Activated naive CD4-positive, alpha-beta T cell (primary cell): ENCODE measurements at places on chromosomes 1 and 21.

DNA sequence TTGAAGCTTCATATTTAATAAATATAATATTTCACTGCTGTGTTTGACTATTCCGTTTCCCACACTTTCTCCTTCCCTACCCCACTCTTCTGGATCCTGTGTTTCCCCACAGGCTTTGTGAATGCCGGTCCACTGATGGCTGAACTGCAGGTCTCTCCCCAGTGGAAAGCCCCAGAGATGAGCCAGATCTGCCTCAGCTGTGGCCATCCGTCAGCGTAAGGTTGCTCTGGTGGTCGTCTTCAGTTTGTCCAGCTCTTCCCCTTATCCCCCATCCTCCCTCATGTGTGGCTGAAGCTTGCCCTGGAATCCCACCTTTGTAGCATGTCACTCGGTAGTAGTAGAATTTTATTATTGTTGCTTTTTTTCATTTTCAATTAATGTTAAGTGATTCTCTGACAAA, 11.4 kb downstream of the SMAP2 start:
- DNase-seq = no peak

DNA sequence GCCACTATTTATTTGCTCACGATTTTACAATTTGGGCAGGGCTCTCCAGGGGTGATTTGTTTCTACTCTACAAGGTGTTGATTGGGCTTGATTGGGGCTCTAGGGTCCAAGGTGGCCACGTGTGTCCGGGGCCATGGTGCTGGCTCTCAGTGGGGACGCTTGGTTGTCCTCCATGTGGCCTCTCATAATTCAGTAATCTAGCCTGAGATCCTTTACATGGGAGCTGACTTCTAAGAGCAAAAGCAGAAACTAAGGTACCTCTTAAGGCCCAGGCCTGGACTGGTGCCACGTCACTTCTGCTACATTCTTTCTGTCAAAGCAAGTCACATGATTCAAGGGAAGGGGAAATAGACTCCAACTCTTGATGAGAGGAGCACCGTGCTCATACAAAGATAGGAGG, 8.1 kb upstream of the PSRC1 start:
- no peak for DNase-seq

DNA sequence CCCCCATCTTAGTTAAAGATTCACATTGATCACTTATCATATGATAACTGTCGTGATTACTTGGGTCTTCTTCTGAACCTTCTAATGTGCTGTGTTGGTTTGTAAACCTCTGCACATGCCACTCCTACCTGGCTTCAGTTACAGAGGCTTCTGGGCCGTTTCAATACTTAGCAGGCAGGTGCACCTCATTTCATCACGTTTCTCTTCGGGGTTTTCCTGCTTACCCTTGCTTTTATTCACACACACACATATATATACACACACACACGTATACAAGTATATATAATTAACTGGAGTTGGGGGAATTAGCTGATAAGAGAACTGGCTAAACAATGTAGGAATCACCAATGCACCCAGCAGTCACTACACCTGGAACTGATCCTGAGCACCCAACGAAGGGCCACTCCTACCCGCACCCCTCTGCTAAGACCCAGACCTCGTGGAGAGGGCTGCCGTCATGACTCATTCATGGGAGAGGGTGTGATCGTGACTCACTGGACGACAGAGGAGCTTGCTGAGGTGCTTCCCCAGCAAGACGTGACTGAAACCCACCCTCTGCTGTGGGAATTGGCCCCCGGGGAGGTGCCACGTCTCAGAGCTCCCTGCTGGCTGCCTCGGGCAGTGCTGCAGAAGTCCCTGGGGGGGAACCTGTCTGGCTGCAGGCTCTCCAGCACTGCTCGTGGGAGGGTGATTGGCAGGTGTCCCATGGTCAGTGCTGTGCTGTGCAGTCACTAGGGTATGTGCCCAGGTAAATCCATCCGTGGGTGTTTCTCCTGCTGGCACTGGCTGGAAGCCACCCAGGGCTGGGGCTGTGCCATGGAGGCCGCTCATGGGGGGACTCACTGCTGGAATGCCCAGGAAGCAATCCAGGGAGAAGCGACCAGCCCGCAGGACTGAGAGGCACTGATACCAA, 166.6 kb downstream of the DYRK1A start:
- DNase-seq = no peak

DNA sequence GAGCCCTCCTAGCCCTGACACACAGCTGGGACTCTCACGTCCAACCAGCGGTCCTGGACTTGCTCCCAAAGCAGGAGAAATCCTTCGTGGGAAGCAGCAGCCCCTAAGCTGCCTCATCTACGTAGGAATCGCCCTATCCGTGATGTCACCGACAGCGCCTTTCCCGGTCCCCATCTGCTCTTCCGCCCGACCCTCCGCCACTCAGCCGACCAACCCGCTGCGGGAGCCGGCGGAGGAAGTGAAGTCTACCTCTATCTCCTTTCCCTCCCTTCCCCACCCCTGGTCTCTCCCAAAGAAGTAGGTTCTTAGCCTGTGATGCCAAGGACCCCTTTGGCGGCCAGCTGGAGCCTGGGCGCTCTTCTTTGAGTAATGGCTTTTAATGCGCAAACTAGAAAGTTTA, 272.1 kb downstream of the FAM72C start:
- no peak for DNase-seq

DNA sequence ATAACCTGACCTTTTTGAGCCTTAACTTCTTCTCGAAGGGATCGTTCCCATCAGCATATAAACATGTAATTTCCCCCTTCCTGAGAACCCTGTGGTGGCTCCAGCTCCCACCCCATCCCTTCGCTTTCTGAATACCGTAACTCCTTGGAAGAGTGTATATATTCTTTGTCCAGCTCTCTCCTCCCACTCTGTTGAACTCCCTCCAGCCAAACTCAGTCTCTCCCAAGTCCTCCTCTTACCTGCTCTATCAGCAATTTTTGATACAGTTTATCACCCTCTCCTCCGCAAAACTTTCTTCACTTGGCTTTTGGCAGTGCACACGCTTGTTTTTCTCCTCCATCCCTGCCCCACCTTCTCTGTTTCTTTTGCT, 109.9 kb upstream of the SLC25A33 start:
- DNase-seq = no peak

- no peak for DNase-seq
Observed at GRCh38 chr1:156999596-157000320, 45.8 kb downstream of the ARHGEF11 start.

- DNase-seq = peak; percentile 68
Observed at GRCh38 chr1:101112051-101112780, 86.6 kb upstream of the DPH5 start.

DNA sequence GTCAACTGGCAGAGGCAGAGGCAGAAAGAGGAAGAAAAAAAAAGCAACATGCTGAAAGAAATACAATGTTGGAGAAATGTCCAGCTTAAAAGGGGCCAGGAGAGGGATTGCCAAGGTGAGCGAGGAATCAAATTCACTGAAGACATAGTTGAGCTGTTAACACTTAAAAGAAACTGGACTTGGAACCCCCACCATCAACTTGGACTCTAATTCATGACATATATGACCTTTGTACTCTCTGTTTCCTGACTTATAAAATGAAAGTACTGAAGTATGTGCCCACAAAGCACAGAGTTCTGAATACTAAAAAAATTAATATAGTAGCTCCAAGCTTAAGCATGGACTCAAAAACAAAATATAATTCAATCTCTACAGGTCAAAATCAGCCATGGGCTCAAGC, 16.1 kb downstream of the PRR9 start:
- DNase-seq = no peak

GRCh38 chr1:22320587-22321344, 130.9 kb upstream of the ZBTB40 start:
- DNase-seq = no peak

DNA sequence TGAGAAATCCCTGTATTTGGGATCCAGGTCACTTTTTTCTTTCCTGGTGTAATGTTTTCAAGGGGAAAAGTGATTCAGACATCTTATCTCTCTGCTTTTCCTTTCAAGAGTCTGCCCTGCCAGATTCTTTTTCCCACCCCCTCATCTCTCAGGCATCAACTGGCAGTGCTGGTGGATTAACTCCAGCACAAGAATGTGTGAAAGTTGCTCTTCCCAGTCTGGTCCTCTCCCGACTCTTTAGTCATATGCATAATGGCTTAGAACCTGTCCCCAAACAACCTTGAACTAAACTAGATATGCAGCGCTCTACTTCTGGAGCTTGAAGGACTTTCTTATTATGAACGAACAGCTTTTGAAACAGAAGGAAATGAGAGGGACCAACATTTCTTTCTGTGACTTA, 88.5 kb downstream of the SLC44A5 start:
- DNase-seq = no peak

- peak; percentile 45 for DNase-seq
Observed at GRCh38 chr21:33325222-33326067, 675 bp downstream of the IFNAR1 start.

GRCh38 chr1:2617971-2618470, 14.8 kb downstream of the MMEL1 start:
- DNase-seq = no peak

DNA sequence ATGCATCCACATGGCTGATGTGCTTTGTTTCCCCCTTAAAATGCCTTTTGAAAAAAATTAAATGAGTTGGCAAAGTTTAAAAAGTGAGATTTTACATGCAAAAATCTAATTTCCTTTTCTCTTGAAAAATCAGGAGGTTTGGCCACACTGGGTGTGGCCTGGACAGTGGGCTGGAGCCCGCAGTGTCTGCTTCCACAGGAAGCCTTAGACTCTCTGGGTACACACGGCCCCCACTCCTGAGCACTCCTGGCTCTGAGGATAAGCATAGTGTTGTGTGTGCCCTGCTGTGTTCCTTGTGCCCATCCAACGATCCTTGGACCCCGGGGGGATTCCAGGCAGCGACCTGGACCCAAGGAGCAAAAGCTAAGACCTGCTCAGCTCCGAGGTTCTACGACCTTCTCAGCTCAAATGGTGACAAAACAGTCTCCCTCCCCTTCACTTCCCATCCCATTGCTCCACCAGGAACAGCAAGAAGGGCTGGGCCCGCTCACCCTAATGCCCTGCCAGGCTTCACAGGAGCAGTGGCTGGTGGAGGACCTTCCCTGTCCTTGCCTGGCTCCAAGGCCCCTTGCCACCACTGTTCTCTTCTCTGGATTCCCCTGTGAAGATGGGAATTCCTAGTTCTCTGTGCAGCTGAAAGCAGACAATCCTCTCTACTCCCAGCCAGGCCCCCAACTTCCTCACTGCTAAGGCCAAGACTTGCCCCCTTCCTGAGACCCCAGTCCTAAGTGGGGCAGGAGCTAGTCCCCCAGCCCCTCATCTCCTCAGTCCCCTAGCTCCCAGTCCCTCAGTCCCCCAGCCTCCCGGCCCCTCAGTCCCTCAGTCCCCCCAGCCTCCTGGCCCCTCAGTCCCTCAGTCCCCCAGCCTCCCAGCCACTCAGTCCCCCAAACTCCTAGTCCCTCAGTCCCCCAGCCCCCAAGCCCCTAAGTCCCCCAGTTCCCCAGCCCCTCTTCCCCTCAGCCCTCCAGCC, 395.8 kb downstream of the PTPRU start:
- no peak for DNase-seq

GRCh38 chr1:67053535-67053784, 488 bp downstream of the SLC35D1 start:
- DNase-seq = no peak

DNA sequence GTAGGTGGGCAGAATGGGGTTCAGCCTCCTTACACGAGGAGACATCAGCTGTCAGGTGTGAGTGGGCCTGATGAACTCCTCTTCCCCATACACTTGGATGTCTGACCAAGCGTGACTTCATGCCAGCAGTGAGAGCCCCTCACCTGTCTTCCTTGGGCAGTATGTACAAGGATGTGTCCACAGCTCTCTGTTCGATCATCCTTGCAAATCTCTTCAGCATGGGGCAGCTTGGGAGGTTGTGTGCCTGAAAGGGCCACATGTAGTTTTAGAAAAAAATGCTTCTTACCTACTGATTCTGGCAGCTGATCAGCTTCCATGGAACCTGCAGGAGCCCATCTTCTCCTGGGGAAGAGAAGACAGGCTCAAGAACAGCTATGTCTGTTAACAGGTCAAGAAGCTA, 18.0 kb downstream of the ACP6 start:
- DNase-seq = no peak

DNA sequence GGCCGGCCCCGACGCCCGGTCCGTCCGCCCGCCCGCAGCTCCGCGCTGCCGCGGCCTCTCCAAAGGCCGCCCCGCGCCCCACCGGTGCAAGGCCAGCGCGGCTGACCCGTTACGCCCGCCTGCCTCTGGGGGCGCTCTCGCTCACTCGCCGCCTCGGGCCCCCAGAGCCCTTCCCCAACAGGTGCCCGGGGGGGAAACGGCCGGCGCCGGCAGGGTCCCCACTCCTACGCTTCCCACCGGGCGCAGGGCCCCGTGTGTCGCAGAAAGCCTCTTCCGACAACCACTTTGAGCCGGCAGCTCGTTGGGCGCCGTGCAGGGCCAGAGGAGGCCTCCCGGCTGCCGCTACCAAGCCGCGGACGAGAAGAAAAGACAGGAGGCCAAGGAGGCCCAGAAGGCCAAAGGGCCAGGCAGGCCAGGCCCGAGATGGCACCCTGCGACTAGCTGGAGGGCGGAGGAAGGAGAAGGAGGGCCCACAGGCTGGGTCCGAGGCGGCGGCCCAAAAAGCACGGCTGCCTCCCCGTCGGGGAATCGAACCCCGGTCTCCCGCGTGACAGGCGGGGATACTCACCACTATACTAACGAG, 64.9 kb upstream of the FCGR2A start:
- no peak for DNase-seq

DNA sequence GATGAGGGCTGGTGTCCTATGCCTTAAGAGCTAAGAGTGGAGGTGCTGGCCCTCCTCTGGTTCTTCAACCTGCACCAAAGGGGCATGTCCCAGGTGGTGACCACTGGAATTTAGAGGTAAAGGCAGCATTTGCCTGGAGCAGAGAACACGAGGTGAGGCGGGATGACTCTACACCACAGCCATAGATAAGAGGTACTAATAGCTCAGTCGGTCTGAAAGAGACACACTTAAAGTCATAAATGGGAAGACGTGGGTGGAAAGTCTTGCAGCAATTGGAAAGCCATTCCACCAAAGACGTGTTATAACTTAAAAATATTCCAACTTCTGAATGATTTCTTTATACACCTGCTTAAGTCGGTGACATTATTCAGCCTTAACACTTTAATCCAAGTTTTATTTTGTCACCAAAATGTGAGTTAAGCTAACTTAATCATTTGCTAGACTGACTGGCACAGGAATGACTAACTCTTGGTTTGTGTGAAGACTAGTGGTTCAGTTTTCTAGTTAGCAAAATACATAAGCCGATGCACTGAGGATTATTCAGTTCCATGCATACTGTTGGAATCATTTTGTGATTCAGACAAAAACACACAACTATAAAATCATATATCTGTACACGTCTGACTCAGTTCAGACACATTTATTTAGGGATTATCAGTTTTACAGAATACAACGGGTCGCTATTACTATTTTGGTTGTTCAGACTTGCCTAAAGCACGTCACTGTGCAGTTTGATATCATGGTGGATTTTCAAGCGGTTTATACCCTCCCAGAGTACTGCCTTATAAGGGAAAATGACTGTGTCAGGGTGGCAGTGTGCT, 4.6 kb upstream of the ETS2 start:
- no peak for DNase-seq
